ENCODE measurements at places on chromosomes 4 and X.
A peak's percentile ranks its signal among the peaks of the same experiment; 100 is the strongest.

GRCh38 chrX:21912989-21913388 is 27.5 kb upstream of the SMS start:
- DNase-seq: no peak

DNA sequence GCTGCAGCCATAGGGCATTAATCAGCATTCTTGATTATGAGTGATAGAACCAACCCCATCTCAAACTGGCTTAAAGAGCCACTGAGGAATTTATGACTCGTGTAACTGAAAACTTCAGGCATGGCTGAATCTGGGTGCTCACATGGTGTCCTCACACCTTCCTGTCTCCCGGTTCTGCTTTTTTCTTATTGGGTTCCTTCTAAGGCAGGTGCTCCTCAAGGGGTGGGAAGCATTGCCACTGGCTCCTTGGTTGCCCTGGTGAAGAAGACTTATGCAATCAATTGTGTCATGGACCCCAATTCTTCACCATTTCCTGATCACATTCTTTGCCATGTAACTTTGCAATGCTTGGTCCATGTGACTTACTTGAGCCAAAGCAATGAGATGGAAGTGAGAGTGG is 4.3 kb upstream of the ZCCHC4 start:
- DNase-seq: no peak

- DNase-seq: peak; percentile 2
Measured at GRCh38 chrX:137565921-137566745, at the start of gene ZIC3. Gene ZIC3, plus strand, starts transcription at chrX:137566127. Its CDS starts 565 bp downstream, at chrX:137566692.

- DNase-seq: no peak
Measured at GRCh38 chr4:89307446-89308160, at the start of gene GPRIN3. Gene GPRIN3, minus strand, starts transcription at chr4:89307800. Its CDS starts 57,690 bp downstream, at chr4:89250110.

DNA sequence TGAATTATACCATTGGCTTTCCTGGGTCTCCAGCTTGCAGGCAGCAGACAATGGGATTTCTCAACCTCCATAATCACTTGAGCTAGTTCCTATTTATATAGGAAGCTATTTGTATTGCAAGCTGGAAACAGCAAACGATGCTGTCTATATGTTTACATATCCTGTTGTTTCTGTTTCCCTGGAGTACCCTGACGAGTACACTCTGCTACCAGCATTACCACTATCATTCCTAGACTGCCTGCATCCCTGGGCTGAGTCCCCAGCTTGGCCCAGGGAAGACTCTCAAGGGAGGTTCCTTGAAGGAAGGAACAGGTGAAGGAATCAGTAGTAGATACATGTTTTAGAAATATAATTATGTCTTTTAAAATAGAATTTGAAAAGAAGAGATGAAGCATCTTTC is 81.4 kb downstream of the EVC2 start:
- no peak for DNase-seq

GRCh38 chrX:44415639-44416386 is 72.3 kb upstream of the EFHC2 start:
- no peak for DNase-seq

GRCh38 chr4:89834486-89835209 is 2.3 kb downstream of the SNCA start:
- no peak for DNase-seq

GRCh38 chr4:139658185-139658584 is 7.4 kb upstream of the MGST2 start:
- no peak for DNase-seq

DNA sequence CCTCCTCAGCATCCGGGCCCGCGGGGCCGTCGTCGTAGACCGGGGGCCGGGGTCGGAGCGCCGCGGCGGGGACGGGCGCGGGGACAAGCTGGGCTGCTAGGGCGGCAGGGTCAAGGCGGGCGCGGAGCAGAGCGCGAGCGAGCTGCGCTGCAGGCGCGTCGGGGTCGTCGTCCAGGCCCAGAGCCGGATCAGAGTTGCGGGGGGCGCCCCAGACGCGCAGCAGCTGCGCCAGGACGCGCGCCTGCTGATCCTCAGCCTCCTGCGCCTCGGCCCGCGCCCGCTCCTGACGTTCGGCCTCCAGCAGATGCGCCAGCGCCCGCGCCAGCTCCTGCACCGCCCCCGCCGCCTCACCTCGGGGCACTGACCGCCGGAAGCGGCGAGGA is 3.5 kb downstream of the PCSK1N start:
- no peak for DNase-seq

DNA sequence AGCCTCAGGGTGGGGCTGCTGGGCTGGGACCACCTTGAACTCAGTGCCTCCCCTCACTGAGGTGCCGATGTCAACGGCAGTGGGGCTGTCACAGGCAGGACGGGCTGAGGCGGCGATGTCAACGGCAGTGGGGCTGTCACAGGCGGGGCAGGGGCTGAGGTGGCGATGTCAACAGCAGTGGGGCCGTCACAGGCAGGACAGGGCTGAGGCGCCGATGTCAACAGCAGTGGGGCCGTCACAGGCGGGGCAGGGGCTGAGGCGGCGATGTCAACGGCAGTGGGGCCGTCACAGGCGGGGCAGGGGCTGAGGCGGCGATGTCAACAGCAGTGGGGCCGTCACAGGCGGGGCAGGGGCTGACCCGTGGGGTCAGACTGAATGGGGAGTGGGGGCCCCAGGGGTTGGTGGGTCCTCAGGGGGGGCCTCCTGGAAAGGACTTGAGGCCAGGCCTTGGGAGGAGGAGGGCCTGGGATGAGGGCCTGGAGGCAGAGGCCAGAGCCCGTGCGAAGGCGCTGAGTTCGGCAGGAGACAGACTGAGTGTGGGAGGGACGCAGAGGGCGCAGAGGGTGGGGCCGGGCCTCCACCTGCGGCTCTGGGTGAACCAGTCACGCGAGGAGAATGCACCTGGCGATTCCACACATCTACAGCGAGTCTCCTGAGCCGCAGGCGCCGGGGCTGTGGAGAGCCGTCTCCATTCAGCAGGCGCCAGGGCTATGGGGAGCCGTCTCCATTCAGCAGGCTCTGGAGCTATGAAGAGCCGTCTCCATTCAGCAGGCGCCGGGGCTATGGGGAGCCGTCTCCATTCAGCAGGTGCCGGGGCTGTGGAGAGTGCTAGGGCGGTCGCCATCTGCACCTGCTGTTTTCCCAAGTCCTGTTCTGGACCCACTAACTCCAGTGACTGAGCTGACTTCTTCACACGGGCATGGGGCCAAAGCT is 22.9 kb downstream of the ATP5ME start:
- no peak for DNase-seq

GRCh38 chr4:183287309-183287659 is 32.8 kb downstream of the CLDN22 start:
- no peak for DNase-seq

DNA sequence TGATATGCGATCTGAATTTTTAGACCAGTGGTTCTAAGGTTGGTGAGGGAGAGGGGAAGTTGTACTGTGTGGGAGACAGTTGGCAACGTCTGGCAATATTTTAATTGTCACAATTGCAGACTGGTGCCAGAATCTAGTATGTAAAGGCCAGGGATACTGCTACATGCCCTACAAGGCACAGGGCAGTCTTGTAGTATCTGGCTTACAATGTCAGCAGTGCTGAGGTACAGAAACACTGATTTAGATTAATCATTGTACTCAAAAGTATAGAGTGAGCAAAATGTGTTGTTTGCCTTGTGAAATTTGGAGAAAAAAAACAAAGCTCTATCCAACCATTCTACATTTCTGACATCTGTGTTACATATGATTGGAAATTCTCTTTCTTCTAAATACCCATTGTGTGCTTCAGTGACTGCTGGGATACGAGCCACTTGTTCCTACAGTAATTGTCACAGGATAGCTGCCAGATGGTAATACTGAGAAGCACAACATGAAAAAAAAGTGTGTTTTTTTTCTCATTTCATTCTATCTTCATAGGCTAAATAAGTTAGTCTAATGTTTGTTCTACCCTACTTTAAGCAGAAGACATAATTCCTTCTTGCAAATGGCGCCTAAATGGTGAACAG is 526.7 kb upstream of the AGA start:
- no peak for DNase-seq

- peak; percentile 85 for DNase-seq
Measured at GRCh38 chr4:145679520-145679919, 426 bp upstream of the C4orf51 start.

DNA sequence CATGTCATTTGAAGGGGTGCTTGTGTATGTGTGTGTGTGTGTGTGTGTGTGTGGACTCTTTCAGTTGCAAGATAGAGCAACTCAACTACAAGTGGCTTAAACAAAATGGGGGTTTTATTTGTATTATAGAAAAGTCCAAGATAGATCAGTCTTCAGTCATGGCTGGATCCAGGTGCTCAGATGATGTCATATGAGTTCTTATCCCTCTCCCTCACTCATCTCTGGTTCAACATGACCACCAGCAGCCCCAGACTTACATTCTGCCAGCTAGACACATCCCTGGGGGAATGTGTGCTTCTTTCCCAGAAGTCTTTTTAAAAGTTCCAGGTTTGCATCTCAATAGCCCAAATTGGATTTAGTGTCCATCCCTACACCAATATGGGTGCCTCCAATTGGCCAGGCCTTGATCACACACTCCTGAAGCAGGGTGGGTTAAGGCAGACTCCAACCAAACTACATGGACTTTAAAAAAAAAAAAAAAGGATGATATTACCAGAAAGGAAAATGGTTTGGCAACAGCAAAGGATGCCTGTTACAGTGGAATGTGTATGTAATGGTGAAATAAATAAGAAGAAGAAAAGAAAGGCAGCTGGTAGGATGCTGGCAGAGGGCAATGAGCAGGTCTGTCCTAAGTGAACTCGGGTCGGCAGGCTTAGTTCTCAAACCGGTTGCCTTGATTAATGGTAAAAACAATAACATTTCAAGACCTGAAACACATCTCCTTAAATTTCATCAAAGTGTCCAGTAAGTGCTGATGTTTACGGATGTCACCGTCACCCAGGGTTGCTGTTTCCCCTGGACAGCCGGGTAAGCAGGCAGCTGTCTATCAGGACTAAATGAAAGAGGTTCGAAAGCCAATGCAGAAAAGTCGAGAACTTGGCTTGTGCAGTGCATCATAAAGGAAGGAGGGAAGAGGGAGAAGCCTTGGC is 107.7 kb downstream of the SMIM20 start:
- peak; percentile 68 for DNase-seq

GRCh38 chrX:43618366-43619205 is 37.5 kb upstream of the MAOA start:
- DNase-seq: no peak

GRCh38 chrX:18210470-18210869 is 10.2 kb downstream of the BEND2 start:
- DNase-seq: peak; percentile 46

DNA sequence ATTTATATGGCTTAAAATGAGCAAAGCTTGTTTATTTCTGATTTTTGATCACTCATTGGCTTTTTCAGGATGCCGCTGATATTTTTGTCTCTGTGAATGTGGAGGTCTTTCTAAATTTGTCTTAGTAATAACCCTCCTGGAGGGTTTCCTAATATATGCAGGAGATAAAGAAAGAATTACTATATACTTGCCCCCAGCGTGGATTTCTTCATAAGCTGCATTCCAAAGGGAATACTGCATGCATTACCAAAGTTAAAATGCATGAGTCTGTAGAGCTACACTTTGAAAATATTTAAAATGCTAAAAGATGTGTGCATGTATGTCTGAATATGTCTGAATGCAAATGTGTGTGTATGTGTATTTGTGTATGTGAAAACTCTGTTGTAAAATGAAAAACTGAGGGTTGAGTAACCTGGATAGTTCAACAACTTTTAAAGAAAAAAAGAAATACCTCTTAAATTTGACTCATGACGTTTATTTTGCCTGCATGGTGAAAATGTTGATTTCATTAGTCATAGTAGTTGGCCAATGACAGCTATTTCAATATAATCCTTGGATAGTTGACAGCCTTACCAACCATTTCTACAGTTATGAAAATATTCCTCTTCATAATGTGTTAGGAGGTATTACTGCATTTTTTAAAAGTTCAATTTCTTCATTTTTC is 113.2 kb upstream of the ZNF827 start:
- peak; percentile 82 for DNase-seq

GRCh38 chrX:103734125-103734760 is 23.5 kb downstream of the TMEM31 start:
- peak; percentile 26 for DNase-seq

DNA sequence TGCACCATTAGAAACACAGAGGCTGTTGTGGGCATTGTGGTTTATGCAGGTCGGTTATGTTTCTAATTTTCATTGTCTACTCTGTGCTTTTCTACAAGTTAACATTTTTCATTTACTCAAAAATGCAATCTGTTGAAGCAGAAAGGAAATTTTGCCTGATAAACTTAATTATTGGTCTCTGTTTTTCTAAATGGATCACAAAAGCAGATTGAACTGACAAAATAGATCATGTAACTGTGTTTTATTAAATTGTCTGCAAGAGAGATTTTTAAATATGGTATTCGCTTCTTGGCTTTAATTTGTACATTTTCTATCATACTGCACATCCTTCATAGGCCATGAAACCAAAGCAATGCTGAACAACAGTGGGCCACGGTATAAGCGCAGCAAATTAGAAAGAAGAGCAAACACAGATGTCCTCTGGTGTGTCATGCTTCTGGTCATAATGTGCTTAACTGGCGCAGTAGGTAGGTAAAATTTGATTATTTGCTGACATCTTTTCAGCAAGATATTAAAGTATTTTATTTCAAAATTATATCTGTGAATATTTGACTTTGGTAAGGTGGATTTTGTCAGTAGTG is 50.6 kb downstream of the ATP10D start:
- no peak for DNase-seq

DNA sequence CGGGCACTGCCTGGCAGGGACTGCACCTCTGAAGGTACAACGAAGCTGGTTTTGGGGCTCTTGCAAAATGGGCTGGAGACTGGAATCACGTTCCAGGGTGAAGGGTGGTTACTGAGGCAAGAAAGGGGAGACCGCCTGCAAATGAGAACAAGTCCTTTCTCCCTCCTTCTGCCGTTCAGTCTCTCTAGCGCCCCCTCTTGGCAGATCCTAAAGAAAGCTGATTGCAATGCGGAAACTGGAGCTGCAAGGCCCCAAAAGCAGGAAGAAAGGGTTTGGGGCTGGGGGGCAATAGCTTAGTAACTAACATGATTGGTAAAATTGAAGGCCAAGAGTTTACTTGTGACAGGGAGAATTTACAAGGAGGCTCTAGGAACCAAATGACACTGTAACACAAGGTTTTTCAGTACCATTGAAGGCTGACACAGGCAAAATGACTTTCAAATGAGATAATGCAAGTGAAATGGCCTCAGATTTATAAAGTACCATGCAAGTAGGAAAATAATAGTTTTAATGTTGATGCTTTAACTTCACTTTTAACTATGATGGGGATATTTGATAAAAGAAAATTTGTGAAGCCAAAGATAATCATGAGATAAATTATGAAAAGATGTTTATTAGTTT is 222.7 kb upstream of the HAND2 start:
- DNase-seq: peak; percentile 23

DNA sequence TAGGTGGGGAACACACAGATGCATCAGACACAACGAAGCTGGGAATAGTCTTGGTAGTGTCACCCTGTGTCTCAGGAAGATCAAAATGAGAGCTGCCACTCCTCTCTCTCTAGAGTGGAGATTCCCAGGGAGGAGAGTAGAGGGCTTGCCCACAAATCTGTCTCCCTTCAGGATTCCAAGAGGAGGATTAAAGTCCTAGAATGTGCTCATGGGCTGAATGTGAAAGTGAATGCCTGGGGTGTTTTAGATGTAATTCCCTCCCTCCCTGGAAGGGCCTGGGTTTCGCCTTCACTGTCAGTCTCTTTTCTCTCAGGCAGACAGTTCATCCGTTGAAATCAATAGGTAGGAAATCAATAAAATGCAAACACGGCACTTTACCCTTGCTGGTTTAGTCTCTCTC is 282.6 kb upstream of the PPARGC1A start:
- DNase-seq: no peak
